ENCODE measurements at places on chromosomes 1 and 21.

DNA sequence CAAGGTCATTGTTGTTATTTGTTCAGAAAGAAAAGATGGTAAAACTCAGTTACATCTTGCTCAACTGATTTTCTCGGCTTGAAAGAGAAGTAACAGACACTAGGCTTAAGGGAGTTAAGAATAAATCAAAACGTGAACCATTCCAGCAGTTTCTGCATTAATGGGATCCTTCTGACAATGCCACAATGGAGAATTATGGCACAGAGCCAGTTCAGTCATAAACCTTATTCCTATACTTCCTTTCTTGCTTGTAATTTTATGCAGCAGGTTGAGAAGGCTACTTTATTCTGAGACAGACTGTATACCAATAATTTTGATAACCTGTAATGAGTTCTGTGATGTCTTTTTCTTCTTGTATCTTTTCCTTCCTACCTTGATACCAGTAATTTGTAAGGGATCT lies 167.0 kb downstream of the C1orf21 start:
- no peak for DNase-seq

GRCh38 chr1:51643362-51643761 lies 26.5 kb downstream of the OSBPL9 start:
- no peak for DNase-seq

GRCh38 chr1:231557411-231557810 lies 28.9 kb downstream of the TSNAX start:
- DNase-seq, result no peak

DNA sequence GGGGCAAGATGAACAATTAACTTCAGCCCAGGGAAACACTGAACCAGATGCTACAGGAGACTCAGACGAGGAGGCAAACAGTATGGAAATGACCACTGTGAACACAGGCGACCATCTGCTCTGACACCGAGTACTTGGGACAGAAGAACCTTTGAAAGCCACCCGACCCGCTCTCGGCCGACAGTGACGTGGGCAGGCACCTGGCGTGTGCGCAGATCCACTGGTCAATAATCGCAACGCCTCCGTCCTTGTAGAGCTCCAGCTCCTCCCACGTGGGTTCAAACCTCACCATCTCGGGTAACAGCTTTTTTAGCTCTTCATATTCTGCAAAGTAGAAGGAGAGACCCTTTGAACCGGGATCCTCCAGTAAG lies 20.3 kb downstream of the POFUT2 start:
- DNase-seq, result no peak

GRCh38 chr1:179038528-179039281 lies 13.0 kb downstream of the FAM20B start:
- DNase-seq, result no peak

- DNase-seq, result no peak
These were observed 288.7 kb upstream of the USP25 start for GRCh38 chr21:15441060-15441493.
